ENCODE measurements at places on chromosomes 7 and 10.

DNA sequence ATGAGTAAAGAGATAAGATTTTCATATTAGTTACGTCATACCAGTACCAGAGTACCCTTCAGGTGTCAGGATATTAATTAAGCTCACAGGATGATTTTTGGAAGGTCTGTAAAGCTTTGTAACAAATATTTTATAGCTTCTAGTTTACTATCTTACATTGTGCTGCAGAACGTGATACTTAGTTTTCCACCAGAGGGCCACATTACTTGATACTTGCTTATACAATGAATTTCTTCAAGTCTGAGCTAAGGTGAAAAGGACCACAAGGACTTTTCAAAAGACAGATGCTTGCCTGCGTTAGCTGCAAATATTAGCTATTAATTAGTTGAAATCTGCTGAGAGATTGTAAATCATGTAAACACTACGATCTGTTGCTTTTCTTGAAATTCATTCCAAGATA, 12.2 kb downstream of the FOXP2 start:
- no peak for DNase-seq

- DNase-seq: peak; percentile 50
Observed at GRCh38 chr10:117005026-117005526, at the start of gene SHTN1. SHTN1 (minus strand) TSS chr10:117005187; CDS start chr10:117005079, 108 bp downstream.

DNA sequence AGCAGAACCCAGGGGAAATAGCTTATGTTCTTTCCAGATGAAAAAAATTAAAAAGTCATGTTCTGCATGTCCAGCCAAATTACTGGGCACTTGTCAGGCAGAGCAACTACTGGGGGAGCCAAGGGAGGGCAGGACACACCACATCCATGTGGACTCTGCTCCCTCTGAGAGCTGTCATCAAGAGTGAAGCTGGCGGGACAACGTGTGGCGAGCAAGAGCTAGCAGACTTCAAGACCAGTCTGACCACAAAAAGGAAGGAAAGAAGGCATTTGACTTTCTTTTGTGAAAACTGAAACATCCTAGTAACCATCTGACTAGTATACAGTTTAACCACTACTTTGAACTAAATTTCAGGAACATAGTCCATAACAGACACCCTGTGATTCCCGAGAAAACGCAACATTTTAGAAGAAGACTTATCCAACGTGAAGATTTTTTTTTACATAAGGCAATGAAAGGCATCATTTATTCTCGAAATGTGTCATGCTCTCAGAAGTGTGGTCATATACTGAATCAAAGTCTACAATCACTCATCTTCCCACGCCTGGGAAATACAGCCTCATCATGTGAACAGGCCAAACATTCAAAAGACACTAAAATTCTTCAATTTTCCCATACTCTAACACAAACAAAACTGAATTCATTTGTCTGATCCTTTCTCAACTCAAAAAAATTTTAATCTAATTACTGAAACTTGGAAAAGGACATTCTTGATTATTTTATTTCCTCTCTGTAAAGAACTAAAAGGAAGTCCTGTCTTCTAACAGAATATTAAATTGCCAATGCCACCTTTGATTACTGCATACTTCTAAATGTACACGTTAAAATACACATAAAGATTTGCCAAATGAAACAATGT, 15.5 kb downstream of the CYTH3 start:
- DNase-seq: no peak

DNA sequence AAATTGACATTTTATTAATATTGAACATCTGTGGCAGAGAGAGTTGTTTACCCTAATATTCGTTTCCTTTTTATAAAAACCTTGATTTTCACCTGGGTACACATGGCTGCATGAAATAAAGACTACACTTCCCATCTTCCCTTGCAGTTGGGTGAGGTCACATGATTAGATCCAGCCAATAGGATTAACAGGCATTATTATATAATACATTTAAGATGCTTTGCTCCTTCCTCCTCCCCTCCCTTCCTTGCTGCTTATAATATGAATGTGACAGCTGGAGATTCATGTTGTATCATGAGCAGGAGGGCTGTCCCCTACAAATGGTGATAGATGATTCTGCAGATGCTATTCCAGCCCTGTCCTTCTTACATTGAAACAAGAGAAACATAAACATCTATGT, 146.6 kb downstream of the SH2D4B start:
- no peak for DNase-seq

GRCh38 chr7:148334959-148335577, 255.5 kb upstream of the C7orf33 start:
- DNase-seq: no peak

- DNase-seq: no peak
Observed at GRCh38 chr10:77390481-77390891, 247.1 kb downstream of the KCNMA1 start.
